ENCODE measurements at places on chromosomes 16 and 17.

DNA sequence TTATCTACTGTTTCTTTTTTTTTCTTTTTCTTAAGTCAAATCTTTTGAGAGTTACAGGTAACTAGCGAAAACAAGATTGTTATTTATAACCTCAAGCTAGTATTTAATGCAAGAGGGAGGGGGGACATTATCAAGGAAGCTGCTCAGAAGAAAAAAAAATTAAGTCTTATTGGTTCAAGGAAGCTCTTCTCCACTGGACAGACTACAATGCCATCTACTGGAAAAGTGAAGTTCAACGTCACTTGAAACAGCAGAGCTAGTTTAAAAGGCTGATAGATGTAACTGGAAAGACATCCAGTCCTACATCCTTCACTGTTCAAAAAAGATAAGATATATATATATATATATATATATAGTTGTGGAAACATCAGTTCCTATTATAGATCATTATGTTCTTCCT is 418.0 kb upstream of the PSMD7 start:
- no peak for DNase-seq

DNA sequence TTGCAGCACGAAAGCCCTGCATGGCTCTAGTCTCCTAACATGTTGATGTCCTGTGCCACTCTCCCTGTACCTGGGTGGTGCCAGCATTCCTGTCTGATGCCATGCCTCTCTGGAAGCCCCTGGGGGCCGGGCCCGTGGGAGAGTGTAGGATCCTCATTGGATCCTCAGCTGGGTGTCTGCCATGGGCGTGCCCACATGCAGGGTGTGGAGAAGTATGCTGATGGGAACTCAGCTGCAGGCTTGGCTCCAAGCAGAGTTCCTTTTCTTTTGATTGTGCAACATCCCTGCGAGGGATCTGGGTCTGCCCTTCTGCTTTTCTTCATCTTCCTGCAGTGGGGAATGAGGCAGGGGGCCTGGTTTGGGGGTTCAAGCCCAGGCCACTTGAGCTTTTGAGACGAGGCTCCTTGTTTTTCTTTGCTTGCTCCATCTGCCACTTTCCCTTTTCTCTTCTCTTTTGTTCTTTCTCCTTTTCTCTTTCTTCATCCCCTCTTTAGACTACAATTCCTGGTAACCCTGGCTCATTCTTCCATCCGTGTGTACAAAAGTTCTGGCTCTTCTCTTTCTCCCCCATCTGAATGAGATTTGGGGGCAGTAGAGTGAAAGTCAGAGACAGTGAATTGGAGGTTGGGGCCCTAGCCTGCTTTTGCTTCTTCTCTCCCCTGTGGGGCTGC is 32.9 kb downstream of the KSR1 start:
- no peak for DNase-seq

DNA sequence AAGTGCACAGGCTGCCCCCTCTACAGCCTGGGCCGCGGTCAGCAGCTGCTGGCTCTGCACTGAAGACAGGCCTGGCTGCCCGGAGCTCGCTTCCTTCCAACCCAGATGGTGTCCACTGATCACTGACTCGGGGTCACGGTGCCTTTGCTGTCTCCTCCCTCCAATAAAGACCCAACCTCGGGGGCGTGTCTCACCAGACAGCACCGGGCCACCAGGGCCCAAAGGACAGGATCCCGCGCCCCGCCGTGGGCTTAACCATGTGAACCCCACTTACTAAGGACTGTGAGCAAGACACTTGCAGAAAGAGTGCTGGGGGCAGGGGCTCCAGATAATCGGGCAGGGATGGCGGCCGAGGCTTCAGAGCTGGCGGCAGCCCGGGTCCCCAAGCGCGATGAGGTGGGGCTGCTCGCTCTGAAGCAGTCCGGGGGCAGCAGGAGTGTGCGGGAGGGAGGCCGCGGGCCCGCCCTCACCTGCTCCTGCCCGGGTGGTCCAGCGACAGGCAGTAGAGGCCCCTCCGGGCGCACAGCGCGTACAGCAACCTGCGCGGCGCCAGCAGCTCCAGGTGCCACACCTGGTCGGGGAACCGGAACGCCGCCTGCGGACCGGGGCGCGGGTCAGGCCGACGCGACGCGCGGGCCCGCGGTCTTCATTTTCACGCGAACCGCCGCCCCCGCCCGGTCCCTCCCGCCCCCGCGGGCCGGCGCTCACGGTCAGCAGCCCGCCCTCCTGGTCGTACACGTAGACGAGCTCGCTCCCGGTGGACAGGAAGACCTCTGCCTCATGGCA is 502 bp downstream of the FAAP100 start:
- DNase-seq, result no peak

DNA sequence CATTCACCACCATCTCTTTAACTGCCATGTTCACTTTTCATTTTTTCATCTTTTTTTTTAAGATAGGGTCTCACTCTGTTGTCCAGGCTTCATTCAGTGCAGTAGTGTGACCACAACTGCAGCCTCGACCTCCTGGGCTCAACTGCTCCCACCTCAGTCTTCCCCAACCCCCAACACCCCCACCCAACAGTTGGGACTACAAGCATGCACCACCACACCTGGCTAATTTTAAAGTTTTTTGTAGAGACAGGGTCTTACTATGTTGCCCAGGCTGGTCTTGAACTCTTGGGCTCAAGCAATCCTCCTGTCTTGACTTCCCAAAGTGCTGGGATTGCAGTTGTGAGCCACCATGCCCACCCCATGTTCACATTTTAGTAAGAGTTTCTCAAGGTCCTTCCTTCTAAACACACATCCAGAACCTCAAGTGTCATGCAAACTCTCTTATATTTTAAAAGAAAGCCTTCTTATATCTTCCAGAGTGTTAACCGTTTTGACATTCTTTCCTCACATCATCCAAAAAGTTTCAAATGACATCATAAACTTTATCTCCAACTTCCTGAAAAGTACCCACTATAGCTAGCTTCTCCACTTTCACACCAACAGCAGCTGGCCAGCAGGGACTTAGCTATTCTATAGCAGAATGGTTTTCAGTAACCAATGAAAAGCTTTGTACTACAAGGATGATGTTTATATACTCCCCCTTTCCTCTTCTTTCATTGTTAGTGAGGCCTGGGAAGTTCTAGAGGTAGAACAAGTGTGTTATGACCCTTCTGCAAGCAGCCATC is 49.3 kb downstream of the TRAF4 start:
- no peak for DNase-seq

GRCh38 chr17:69443138-69443537 is 28.6 kb downstream of the MAP2K6 start:
- DNase-seq, result no peak

GRCh38 chr17:61144137-61144536 is 255.5 kb upstream of the TBX2 start:
- DNase-seq, result no peak

DNA sequence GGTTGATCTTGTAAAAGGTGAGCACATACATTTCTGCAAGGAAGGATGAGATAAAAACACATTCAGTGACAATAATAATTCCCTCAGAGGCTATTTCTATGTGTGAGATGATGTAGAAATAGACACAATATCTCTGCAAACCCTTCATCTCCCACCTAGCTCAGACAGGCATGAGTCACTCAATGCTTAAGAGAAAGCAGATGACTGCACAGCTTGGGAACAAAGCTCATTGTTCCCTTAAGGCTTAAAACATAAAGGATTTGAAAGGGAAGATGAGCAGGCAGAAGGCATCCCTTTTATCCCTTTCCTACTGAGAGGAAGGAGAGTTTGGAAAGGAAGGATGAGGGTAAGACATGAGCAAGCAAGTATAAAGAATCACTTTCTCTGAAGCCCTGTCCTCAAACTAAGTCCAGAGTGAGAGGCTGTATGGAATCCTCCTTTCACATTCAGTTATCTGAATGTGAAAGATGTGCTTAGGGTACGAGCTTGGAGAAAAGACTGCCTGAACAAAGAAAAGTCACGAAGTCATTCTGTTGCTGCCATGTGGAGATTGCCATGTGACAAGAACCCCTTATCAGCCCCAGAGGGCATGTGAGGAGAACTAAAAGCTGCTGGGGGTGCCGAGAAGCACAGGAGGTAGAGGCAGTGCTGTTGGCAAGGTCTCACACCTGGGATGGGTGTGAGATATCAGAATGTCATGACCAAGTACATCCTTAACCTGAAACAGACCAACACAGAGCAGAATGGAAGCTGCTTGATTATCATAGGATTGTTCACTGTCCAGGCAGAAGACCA is 58.2 kb downstream of the CNTNAP4 start:
- no peak for DNase-seq

Measured in CD4-positive, alpha-beta T cell treated with Interleukin-6 at 100 ng/mL for 8 hours (primary cell).